ENCODE measurements at places on chromosomes 5 and 9.

GRCh38 chr5:151094852-151095245, 14.0 kb upstream of the TNIP1 start:
- no peak for DNase-seq

DNA sequence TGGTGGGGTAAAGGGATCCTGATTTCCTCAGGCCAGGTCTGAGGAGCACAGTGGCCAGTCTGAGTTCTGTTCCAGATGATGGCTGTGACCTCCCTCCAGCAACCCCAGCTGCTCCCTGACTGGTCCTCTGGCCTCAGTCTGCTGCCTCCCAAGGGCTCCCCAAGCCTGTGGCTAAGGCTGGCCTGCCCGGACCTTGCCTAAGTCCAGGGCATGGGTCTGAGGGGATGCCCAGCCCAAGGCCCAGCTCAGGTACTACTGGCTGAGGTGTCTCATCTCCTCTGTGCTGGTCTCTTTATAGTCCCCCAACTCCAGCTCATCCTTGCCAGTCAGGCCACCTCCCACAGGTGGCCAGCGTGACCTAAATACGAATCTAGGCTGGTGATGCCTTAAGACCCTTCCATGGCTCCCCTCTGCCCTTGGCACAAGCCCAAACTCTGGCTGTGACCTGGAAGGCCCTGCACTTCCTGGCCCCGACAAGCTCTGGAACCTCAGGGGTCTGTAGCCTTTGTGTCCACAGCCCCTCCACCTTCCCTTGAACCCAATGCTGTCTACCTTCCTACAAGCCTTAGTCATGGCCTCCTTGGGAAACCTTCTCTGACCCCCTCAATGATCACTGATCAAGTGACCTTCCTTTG, 9.8 kb downstream of the KIF12 start:
- no peak for DNase-seq

DNA sequence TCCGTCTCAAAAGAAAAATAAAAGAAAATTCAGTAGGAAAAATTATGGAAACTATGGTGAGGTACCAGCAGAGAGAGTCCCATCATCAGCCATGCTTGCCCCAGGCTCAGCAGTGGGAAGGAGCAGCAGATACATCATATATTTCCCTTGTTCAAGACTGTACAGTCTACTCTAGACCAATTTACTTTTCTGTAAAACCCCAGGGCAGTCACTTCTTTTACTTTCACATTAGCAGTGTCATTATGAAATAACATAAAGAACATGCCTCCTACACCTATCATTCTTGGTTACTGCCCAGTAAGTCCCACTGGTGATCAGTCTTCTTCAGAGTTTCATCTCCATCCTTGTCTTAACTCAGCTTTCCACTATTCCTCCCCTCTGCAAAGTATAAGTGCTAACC, 1145.0 kb downstream of the MAT2B start:
- DNase-seq: no peak

DNA sequence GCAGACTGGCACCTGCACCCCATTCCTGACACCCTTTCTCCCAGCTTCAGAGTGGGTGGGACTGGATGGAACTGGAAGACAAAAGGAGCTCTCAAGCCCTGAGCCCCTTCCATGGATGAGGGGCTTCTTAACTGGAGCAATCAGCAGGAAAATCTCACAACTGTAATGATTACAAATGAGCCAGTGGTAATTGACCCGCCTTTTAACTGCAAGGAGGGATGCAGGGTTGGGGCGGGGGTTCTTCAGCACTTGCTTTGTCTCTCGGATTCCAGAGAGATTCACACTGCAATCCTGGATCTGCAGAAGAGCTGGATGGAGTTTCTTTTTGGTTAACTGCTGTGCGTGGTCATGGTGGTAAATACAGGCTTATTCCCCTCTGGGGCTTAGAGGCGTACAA, 160.1 kb upstream of the SHB start:
- DNase-seq: no peak

DNA sequence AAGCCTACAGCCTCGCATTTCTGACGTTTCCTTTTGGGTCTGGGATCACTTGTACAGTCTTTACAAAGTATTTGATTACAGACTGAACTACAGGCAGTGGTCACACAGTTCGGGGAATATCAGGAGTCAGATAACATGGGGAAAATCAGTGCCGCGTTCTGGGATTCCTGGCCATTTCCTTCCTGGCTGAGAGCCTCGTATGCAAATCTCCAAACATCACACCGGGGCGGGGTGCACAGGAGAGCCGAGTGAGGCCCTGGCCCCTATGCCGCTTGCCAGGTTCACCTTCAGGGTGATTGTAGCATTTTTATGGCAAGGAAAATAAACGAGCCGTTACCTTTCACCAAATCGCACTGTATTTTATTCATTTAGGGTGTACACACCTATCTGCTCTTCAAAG, 29.6 kb upstream of the SLC9A3 start:
- no peak for DNase-seq

GRCh38 chr9:100227636-100228035, 125.1 kb downstream of the TEX10 start:
- no peak for DNase-seq

- no peak for DNase-seq
These were observed 101.2 kb downstream of the ESM1 start for GRCh38 chr5:54884195-54884536.

GRCh38 chr5:132012371-132013005, 1.0 kb upstream of the ACSL6 start:
- no peak for DNase-seq

DNA sequence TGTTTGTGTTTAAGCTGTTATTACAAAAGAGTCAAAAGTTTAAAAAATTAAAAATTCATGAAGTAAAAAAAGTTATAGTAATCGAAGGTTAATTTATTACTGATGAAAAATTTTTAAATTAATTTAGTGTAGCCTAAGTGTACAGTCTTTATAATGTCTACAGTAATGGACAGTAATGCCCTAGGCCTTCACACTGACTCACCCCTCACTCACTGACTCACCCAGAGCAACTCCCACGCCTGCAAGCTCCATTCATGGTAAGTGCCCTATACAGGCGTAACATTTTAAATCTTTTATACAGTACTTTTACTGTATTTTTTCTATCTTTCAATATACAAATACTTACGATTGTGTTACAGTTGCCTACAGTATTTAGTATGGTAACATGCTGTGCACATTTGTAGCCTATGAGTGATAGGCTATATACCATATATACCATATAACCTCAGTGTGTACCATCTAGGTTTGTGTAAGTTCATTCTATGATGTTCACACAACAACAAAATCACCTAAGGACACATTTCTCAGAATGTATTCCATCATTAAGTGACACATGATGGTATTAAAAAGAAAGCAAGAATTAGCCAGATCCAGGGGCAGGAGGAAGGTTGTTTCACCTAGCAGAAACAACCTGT, 40.1 kb downstream of the DCAF10 start:
- DNase-seq: no peak

Measured in activated T-helper 1 cell treated with anti-CD3 and anti-CD28 coated beads, Interleukin-2, amount 50 U/mL, for 16 hours (primary cell).